Glomerular endothelial cell (primary cell): ENCODE measurements at places on chromosomes 12 and 14.

GRCh38 chr14:26841920-26842741, 244.3 kb upstream of the NOVA1 start:
- DNase-seq, result peak; percentile 73

DNA sequence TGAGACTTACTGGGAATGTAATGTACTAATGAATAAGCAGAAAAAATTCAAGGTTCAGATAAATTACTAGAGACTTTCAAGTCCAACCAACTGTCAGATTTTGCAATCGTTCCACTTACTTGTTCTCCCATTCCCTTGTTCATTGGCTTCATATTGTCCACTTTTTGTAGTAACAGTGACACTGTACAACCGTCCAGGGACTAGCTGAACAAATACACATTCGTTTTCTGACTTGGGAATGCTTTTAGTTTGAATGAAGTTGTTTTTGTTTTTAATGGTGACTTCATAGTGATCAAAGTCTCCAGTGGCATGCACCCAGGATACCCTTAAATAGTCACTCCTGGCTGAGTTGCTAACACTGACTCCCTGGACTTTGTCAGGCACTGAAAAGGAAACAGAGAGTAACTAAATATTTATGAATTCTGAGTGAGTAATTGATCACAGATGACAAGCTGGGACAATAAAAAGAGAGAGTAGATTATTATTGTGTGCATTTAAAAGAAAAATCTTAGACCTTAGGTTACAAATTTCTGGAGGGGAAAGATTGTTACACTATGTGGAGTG, 65.4 kb downstream of the PTPRB start:
- DNase-seq, result no peak

- no peak for DNase-seq
Measured at GRCh38 chr12:108861878-108862587, 4.7 kb upstream of the SSH1 start.

- DNase-seq, result no peak
Measured at GRCh38 chr14:34237081-34237480, 225.0 kb downstream of the SPTSSA start.

GRCh38 chr14:21771671-21772070, 98.1 kb upstream of the OR4E1 start:
- no peak for DNase-seq

DNA sequence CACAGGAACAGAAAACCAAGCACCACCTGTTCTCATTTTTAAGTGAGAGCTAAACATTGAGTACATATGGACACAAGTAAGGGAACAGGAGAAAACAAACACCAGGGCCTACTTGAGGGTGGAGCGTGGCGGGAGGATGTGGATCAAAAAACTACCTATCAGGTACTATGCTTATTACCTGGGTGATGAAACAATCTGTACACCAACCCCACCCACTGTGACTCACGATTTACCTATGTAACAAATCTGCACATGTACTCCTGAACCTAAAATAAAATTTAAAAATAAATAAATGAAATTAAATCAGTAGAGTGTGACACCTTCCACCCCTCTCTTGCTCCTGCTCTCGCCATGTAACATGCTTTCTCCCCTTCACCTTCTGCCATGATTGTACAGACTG, 615.5 kb downstream of the RPL10L start:
- DNase-seq, result no peak

DNA sequence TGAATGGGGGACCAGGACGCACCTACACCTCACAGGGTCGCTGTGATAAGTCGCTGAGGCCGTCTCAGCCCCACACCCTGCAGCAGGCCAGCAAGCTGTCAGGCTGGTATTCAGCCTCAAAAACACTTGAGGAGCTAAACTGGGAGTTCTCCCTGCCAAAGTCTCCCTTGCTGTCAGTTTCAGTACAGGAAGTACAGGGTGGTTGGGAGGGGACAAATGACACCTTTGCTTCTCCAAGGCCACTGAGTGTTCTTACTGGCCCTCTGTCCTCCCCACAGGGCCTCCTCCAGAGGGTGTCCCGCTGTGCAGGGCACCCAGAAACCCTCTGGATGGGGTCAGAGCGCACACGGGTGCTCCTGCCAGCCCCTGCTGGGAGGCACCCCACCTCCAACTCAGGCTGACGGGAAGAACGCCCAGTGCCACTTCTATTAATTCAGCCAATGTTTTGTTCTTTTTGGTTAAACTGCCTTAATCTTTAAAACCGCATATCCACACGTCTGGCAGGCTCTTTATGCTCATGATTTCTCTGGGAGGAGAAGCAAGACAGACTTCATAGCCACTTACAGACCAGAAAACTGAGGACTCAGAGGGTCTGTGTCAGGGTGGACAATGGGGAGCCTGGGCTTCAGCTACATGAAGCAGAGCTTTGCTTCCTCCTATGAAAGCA, 75.9 kb downstream of the ITPK1 start:
- DNase-seq, result no peak
